Effector CD8-positive, alpha-beta T cell (primary cell): ENCODE measurements at places on chromosomes 11 and 22.

GRCh38 chr11:131389582-131389981 is 19.2 kb downstream of the NTM start:
- no peak for DNase-seq

DNA sequence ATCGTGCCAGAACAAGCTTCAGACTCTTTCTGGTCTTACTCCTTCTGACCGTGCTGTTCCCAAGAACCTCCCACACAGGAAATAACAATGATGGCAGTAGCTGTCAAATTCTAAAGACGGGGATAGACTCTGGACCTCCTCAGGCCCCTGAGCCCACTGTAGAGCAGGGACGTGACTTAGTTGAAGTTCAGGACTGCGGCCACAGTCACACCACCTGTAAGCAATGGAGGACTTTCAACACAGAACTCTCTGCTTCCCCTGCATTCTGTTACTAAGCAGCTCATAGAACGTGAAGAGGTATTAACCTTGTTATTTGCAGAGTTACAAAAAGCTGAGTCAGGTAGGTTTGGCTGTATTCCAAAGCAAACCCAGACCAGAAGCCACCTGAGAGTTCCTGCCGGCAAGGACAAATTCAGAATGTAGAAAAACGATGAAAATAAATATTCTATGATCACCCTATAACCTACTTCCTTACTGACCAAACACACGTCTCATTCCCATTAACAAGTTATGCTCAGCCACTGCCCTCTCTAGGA is 12.7 kb downstream of the TMEM45B start:
- DNase-seq, result no peak

- DNase-seq, result no peak
Measured at GRCh38 chr11:294780-295179, 4.5 kb downstream of the IFITM5 start.

DNA sequence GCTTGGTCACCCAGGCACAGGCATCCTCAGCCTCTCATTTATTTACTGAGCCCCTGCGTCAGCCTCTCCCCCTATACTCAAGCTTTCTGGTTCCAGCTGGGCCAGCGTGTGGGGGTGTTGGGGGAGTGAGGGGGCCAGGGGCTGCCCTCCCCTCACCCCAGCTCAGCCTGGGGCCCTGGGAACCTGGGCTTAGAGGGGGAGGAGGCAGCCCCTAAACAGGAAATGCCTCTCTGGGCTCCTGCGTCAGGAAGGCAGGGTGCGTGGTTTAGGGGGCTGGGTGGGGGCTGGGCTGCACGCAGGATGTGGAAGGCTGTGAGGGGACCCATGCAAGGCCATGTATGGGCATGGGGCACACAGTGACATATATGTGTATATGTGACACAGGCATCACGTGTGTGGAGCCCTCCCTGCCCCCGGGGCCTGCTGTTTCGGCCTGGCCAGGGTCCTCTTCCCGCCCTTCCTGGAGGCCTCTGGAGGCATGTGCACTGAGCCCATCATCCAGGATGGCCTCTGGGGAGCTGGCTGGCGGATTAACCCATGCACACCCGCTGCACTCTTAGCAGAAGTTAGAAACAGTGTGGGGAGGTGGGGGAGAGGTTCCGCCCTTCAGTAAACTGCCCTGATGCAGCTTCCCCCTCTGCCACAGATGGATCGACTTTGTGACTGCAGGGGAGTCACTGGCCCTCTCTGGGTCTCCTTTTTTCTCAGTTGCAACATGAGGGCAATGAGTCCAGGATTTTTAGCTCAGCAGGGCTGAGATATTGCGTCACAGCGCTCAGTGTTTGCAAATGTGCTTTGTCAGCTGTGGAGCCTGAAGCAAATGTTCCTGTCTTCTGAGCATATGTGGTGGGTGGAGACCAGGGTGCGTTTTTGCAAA is 1.1 kb upstream of the CD248 start:
- peak; percentile 81 for DNase-seq

DNA sequence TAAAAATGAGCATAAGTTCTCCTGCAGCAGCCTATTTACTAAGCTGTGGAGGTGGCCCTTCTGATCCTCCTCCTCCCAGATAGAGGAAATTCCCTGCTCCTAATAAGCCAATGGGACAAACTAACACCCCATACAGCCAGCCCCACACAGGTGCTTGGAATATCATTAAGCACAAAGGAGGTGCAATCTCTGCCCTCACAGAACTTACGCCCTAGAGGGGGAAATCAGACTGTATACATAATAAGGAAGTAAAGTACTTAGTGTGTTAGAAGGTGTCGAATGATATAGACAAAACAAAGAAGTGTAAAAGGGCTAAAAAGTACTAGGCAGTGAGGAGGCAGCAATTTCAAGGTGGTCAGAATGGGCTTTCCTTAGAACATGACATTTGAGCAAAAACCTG is 5.8 kb downstream of the MS4A12 start:
- no peak for DNase-seq

- DNase-seq, result no peak
Measured at GRCh38 chr11:67492801-67493547, 10.1 kb downstream of the AIP start.
